Placental epithelial cell (primary cell): ENCODE measurements at places on chromosomes 6 and 20. TPM values are rescaled to one million over a fixed set of nuclear protein-coding genes. Genes with fewer than 3 reads are reported as not detected.

CNBD2 gene
- total RNA-seq = 3.5 and 4.3 TPM in 2 replicates

EFCAB8 gene
- total RNA-seq = not detected in 2 replicates

PRPH2 gene
- 0.79 and 0.98 TPM in 2 replicates for total RNA-seq

POM121L2 gene
- total RNA-seq = not detected in 2 replicates

TMEM217 gene
- 2.4 and 3.5 TPM in 2 replicates for total RNA-seq

OLIG3 gene
- total RNA-seq = not detected in 2 replicates

PRDM13 gene
- not detected in 2 replicates for total RNA-seq

EDN1 gene
- total RNA-seq = 45.1 and 91.0 TPM in 2 replicates

USP49 gene
- 2.9 and 6.7 TPM in 2 replicates for total RNA-seq
